ENCODE measurements at places on chromosomes 6 and 20. TPM values are rescaled to one million over a fixed set of nuclear protein-coding genes. Genes with fewer than 3 reads are reported as not detected.
A peak's percentile ranks its signal among the peaks of the same experiment; 100 is the strongest.

DNA sequence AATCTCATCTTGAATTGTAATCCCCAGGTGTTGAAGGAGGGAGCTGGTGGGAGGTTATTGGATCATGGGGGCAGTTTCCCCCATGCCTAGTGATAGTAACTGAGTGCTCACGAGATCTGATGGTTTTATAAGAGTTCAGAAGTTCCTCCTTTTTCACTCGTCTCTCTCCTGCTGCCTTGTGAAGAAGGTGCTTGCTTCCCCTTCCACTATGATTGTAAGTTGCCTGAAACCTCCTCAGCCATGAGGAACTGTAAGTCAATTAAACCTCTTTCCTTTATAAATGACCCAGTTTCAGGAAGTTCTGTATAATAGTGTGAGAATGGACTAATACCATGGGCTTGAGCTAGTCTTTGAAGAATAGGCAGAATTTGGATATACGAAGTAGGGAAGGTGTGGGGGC is 113.9 kb downstream of the RIN2 start:
- DNase-seq = no peak

DNA sequence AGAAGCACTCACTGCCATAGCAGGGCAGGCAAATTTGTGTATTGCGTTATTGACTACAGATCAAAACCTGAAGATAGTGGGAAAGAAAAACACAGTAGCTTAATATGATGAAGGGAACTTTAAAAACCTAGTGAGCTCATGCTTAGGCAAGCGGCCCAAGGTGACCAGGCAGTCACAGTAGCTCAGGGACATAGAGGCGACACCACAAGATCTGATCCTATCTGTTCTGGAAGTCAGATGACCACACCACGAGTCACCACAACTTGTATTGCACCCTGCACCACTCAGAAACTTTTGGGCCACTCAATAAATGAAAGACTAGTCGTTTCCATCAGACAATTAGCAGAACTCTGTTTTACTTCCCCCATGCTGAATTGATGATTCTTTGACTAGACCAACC is 4.9 kb downstream of the CLIC5 start:
- no peak for DNase-seq

CLVS2 gene
- 0.58 TPM for polyA plus RNA-seq

DNA sequence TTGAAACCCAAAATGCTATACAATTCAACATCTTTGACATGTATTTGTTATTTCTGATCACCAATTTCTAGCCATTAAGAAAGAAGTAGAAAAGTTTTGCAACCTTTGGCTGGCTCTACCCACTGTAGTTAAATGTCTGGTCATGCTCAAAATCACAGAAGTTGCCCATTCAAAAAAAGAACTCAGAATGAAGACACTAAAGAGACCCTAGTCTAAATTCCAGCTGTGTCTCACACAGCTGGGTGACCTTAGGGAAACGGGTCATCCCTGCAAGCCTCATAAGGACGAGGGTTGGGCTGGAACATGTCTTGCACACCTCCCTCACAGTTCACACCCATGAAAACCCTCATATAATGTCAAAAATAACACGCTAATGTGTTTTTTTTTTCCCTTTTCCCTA is 10.3 kb downstream of the FOXQ1 start:
- no peak for DNase-seq

NTSR1 gene
- polyA plus RNA-seq = 0.48 TPM

DNA sequence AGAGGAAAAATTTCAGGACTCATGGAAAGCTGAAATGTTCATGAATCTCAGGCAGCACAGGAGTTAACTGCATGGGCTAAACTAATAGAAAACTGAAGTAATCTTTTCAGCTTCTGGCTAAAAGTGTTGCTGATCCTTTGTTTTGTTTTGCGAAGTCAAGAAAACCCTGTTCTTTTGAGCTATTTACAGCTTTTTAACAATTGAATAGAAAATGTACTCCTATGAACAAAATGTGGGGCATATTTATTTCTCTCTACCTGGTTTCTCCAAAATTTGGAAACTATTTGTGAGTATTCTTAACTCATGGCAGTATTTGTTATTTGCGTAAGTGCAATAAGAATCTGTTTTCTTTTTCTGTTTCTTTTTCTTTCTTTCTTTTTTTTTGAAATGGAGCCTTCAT is 818.8 kb upstream of the CITED2 start:
- peak; percentile 6 for DNase-seq

- DNase-seq = no peak
Observed at GRCh38 chr20:44407402-44408184, 52.1 kb downstream of the HNF4A start.

- DNase-seq = no peak
Observed at GRCh38 chr20:50423758-50424157, 86.4 kb upstream of the PTPN1 start.

DNA sequence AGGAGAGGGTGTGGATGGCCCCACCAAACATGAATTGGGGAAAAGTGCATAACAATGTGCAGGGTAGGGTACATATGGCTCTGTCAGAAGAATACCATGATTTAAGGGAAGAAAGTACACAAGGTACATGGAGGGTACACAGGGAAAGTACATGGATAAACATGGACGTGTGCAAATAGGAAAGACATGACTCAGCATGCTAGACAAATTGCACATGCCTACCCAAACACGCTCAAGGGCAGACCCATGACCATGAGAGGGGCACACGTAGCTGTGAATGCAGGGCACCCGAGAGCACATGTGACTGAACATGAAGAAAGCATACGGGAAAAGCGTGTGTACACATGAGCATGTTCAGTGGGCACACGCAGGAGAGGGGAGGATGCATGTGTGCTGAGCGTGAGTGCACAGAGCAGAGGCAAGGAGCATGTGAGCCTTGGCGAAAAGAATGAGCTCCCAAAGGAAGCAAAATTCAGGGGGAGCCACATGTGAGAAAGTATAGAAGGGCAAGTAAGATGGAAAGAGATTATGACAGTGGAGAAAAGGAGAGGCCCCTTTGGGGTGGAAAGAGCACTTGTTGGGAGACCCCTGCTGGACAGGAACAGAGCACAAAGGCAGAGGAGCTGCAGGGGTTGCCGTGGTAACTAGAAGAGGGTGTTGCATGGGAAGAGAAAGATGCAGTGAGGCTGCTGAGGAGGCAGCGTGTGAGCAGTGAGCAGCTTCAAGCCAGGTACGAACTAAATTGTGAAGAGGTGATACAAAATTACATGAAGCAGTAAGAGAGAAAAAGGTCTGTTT is 17.8 kb downstream of the OR2H2 start:
- peak; percentile 48 for DNase-seq

- DNase-seq = peak; percentile 42
Observed at GRCh38 chr6:46015119-46015968, at the start of gene CLIC5. Gene CLIC5, minus strand, starts transcription at chr6:46015860. Its CDS starts 318 bp downstream, at chr6:46015542.

DNA sequence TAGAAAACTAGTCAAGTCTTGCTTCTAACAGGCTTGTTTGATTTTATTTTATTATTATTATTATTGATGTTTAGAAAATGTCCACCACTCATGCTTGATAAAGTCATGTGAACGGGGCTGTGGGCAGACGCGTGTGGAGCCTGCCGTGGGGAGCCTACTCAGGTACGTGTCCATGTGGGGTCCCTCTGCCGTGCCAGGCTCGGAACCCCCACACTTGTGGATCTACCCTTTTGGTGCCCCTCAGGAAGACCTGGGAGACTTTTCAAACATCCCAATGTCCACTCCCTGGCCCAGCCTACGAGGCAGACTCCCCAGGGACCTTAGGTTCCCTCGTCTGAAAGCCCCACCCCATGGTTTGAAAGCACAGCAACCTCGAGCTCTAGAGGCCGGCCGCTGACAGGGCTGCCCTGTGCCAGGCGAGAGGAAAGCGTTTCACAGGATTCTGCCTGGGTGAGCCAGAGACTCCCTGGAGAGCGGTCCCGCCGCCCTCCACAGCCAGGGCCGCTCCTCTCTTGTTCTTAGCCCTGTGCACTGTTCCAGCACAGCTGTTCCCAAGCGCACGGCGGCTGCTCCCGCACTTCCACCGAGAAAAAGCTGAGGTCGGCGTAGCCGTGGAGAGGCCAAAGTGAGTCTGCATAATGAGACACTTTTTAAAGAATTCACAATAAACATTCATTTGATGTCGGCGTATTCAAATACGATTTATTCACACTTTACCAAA is 249.7 kb downstream of the TTLL2 start:
- DNase-seq = peak; percentile 66

GRCh38 chr6:159053781-159054398 is 9.1 kb upstream of the TAGAP start:
- no peak for DNase-seq
